ENCODE measurements at places on chromosomes 5 and 9.

- no peak for DNase-seq
These were observed 4.8 kb upstream of the IER5L start for GRCh38 chr9:129182625-129183494.

- DNase-seq = peak; percentile 20
These were observed 379.4 kb downstream of the SEMA5A start for GRCh38 chr5:9166202-9167112.

- no peak for DNase-seq
These were observed 4.4 kb downstream of the PLK2 start for GRCh38 chr5:58455480-58455879.

GRCh38 chr9:110672873-110673510 is 4.4 kb downstream of the MUSK start:
- no peak for DNase-seq

DNA sequence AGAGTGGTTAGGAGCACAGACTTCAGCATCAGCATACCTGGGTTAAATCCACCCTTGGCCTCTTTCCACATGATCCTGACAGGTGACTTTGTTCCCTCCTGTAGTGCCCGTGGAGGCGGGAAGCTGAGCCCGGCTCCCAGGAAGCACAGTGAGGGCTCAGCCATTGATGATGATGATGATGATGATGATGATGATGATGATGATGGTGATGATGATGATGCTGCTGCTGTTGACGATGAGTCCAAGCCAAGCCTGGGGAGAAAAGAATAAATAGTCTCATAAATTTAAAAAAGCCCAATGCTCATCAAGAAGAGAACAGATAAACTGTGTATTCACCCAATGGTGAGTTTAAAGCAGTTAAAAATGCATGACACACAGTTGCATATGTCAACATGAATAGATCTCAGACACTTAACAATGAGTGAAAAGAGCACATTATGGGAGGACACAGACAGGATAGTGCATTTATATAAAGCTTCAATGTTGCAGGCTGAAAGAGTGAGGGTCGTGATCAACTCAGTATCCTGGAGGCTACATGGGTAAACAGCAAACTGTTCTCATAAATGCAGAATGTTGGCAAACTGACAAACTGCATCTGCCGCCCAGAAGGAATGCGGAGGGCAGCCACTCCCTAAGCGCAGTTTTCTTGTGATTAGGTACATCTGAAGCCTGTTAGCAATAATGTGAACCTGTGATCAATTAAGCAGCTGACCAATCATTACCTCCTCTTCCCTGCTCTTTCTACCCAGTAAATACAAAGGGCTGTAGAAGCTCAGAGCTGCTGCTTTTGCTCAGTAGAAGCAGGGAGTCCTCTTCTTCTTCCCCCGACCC is 11.7 kb upstream of the CFAP157 start:
- peak; percentile 21 for DNase-seq

DNA sequence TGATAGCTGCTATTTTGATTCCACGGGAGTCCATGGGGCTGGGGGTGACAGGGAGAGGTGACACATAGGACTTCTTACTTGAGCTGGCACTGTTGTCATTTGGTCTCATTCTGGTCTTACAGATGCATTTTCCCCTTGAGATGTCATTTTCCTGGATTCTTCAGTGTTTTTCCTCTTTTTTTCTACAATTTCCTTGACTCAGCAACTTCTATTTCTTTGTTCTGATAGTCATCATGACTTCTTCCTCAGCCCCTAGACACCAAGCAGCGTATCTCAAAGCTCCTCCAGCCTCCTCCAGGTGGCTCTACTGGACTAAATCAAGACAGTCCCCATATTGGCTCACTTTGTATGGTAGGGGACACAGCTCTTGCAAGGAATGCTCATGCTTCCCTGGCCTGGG is 16.5 kb downstream of the LVRN start:
- no peak for DNase-seq

DNA sequence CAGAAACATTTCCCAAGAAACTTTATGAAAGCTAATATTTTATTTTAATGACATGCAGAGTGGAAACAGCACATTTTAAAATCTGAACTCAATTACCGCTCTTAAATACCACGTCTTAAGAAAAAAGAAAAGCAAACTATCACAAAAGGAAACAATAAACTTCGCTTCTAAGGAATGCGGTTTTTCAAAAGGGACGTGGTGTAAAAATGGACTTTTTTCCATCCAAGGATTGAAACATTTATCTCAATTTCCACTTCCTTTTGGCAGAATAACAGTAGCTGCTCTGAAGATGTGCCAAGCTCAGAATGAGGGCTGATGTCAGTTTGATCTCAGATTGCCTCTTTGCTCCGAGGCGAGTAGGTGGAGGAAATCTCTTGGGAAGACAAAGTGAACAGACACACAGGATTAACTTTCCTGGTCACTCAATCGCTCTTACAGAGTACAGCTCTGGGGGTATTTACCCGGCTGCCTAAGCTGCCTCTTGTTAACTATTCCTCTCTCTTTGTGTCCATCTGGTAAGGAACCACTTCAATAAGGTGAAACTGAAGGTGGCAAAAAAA is 158.5 kb downstream of the TRPM6 start:
- DNase-seq = peak; percentile 2

- DNase-seq = peak; percentile 69
These were observed 169.7 kb downstream of the NPR3 start for GRCh38 chr5:32880796-32881195.

DNA sequence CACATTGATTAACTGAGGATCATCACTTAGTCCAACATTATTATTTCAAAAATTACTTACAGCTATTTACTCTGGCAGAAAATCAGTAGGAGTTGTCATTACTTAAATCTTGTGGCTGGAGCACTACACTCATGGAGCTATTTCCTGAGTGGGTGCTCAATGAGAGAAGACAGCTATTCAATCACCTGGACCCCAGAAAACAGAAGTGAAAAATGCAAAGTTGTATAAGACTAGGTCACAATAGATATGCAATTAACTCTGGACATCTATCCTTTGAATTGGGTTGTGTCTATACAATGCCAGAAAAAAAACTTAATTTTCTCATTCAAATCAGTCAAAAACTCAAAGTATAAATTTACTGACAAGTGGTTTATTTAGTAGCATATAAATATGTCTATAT is 340.9 kb downstream of the EFNA5 start:
- DNase-seq = no peak

DNA sequence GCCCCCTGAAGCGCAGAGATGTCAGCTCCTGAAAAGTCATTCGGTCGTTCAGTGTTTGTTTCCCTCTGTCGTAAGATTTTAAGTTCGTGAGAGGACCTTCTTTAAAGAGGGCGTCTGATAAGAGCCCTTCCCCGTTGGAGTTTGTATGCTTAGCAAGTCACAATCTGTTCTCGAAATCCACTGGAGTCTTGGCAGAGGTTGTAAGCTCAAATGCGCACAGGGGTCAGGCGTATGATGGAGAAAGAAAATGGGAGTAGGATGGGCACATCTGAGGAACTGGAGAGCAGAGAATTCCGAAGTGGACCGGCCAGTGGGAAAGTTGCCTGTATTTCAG is 710 bp downstream of the HSD17B4 start:
- peak; percentile 13 for DNase-seq

DNA sequence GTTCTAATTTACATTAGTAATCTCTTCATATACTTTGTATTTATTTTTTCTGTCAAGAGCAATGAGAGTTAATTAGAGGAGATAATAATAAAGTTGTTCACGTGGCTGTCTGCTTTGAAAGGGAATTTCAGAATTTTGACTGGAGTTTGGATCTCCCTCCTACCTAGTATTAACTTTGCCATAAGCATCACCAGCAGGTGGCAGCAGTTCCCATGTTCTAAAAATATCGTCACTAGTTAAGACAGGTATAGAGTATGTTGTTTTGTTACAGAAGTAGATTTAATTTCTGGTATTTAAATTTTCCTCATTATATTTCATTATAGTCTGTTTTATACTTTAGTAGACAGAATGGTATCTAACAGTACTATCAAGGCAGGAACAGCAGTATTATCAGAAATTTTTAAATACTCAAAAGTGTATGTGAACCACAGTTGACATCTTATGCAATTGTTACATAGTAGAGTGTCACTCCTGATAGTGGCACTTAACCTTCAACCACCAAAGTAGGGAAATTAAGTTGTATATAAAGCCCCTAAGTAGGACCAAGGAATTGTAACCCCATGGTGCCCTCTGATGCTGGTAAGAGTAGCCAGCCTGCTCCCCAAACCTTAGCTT is 20.4 kb downstream of the GNPDA1 start:
- DNase-seq = peak; percentile 59

GRCh38 chr5:92206681-92207080 is 823.6 kb upstream of the ARRDC3 start:
- no peak for DNase-seq

DNA sequence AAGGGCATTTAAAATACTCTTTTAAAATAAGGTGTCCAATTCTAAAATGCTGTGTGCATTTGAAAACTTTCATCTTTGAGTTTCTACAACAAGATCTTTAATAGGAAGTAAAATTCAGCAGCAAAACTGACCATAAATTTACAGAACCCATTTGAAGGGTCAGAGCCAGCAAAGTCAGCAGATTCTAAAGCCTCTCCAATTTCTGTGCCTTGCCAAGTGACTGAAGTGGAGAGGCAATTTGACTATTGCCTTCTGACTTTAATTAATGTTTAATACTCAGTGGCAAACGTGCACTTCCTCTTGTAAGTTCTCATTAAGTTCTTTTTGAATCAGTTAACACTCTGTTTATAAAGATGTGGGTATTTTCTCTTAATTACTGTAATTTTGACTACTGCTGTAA is 155.2 kb downstream of the BAAT start:
- DNase-seq = no peak

DNA sequence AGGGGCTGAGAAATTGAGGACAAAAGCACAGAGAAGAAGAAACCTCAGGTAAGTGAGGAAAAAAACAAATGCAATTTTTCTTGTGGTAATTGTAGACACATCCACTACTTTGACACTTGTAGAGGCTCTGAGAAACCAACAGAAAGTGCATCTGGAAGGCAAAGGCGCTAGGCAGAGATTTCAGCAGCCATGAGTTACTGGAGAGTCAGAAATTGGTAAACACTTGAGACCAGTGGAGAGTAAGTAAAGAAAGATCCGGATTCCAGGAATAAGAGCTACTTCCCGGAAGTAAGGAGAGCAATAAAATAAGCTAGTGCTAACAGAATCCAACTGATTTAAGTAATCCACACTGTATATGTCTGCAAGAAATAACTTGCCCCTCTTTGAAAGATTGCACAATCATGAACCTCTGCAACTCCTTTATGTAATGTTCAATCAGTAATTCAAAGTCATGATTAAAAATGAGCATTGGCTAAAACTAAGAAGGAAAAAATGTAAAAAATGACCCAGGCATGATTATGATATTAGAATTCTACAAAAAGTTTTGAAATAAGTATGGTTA is 382.1 kb downstream of the CDH18 start:
- DNase-seq = no peak

DNA sequence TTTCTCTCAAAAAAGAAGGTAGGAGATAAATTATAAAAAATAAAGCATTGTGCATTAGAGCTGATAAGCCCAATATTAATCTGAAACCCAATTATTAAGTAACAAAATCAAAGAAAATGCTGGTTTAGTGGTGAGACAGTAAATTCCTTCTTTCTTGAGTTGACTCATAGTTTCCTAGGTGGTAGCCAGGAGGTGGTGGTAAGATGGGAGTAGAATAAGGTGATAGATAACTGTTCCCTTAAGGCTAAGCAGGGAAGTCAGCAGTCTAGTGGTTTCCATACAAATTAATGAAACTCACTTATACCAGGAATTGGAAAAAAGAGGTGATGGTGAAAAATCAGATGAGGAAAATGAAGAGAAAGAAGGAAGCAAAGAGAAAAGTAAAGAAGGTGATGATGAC is 23.2 kb downstream of the LYSMD3 start:
- no peak for DNase-seq

- DNase-seq = peak; percentile 60
These were observed 14.0 kb upstream of the TCF7 start for GRCh38 chr5:134100283-134101091.

DNA sequence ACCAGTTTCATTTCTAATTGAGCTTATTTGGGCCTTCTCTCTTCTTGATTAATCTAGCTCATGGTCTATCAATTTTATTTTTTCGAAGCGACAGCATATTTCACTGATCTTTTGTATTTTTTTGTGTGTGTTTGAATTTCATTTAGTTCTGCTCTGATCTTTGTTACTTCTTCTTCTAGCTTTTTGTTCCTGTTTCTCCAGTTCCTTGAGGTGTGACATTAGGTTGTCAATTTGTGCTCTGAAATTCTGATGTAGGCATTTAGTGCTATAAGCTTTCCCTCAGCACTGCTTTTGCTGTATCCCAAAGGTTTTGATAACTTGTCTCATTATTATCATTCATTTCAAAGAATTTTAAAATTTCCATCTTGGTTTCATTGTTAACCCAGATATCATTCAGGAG is 67.3 kb downstream of the STRBP start:
- no peak for DNase-seq

DNA sequence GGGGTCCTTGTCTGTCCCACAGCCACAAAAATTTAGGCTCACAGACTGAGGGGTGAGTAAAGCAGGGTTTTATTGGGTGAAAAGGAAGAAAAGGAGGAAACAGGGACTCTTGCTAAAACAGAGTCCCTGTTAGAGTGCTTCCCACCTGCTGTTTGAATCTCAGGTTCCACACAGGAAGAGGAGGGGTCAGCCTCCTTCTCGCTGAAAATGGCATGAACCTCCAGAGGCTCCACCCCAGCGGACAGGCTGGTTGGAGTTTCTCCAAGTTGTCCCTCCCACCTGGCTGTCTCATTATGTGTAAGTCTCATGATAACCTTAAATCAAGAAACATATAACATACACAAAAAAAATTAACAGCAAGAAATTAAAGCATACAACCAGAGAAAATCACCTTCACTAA is 28.3 kb upstream of the UHRF2 start:
- no peak for DNase-seq

DNA sequence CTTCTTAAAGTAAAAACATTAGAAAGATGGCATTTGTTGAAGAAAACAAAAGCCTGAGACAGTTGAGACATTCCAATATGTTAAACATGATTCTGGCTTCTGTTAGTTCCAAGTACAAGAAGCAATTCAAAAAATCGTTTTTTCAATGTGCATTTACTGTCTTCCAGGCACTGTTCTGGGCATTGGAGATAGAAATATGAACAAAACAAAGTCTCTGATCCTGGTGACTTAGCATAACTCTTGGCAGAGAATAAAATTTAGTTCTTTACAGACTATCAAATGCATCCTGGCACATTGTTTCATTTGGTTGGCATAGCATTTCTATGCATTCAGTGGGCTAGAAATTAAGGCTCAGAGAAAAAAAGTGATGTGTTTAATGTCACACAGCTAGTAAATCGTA is 77.5 kb downstream of the VCAN start:
- DNase-seq = no peak

GRCh38 chr9:34365282-34365681 is 11.4 kb downstream of the MYORG start:
- DNase-seq = no peak

GRCh38 chr9:134181648-134182034 is 17.3 kb upstream of the RNU6ATAC start:
- DNase-seq = no peak
